ENCODE measurements at places on chromosomes 6 and 20. TPM values are rescaled to one million over a fixed set of nuclear protein-coding genes. Genes with fewer than 3 reads are reported as not detected.

DNA sequence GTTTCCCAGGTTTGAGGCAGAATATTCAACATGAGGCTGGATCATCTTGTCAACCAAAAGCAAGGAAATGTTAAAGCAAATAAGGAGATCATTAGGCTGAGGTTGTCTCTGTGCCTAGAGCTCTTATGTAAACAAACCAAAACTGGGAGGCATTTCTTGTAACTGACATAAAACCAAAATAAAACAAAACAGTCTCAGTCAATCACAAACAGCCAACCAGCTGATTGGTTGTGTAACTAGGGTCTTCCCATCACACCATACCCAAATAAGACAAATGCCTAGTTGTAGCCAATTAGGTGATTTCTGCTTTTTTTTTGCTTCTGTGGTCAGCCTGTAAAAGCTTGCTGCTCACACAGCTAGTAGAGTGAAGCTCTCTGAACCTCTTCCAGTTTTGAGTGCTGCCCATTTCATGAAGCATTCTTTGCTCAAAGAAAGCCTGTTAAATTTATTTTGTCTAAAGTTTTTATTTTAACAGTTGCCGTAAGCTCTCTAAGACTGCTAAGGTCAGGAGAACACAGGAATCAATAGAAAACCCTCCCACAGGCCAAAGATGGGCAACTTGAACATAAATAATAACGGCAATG is 8.9 kb upstream of the FITM2 start:
- H3K4me1 ChIP-seq: no peaks in the 10 kb centered on the region
- H3K27me3 ChIP-seq: peaks cover 2% of the 10 kb centered on the region
- DNase-seq: no peak
- no peak overlapping the region for H3K4me3 ChIP-seq
- no peaks in the 10 kb centered on the region for H3K36me3 ChIP-seq

- peak overlapping the region; percentile 24 for H3K4me3 ChIP-seq
- peaks cover 6% of the 10 kb centered on the region for H3K27me3 ChIP-seq
- peaks cover 44% of the 10 kb centered on the region for H3K36me3 ChIP-seq
- H3K4me1 ChIP-seq: peaks cover 45% of the 10 kb centered on the region
- H3K27ac ChIP-seq: peak overlapping the region; percentile 89
- no peak for DNase-seq
Observed at GRCh38 chr6:138428944-138429598, 25.0 kb downstream of the HEBP2 start.

DNA sequence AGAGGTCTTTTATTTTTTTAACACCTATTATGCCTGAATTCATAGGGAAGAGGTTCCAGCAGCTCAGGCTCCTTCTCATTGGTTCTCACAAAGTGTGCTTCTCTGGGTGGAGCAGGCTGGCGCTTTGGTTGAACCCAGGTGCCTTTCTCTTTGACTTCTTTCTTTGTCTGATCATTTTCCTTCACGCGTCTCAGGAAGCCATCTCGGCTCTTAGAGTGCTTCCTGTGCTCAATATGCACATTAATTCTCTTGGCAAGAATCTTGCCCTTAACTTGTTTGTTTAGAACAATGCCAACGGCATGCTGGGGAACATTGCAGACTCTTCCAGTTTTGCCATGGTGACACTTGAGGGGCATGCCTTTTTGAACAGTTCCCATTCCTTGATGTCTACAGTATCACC is 44.2 kb upstream of the RNF24 start:
- H3K36me3 ChIP-seq: no peaks in the 10 kb centered on the region
- no peak for DNase-seq
- H3K27me3 ChIP-seq: peaks cover 4% of the 10 kb centered on the region
- H3K4me3 ChIP-seq: no peak overlapping the region
- no peak overlapping the region for H3K27ac ChIP-seq
- peaks cover 27% of the 10 kb centered on the region for H3K4me1 ChIP-seq

Gene IL20RA
- total RNA-seq: 0.10 TPM

Gene C6orf58
- 0.82 TPM for total RNA-seq

GRCh38 chr6:3766214-3766613 is 14.7 kb upstream of the PXDC1 start:
- H3K4me3 ChIP-seq: no peak overlapping the region
- H3K36me3 ChIP-seq: no peaks in the 10 kb centered on the region
- no peak for DNase-seq
- H3K27me3 ChIP-seq: no peaks in the 10 kb centered on the region
- no peak overlapping the region for H3K27ac ChIP-seq
- H3K4me1 ChIP-seq: peaks cover 17% of the 10 kb centered on the region

DNA sequence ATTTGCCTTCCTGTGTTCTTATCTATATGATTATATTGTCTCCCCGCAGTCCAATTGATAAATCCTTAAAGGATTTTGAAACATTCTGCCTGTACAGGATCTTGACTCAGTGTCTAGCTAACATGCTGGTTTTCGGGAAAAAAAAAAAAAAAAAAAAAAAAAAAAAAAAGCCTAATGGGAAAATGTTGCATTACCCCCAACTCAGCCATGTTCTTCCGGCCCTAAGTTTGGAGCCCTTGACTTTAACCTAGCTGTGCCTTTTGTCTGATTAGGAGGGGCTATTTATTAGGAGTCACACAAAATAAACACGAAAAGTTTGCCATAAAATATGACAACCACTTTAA is 244.4 kb upstream of the TCF21 start:
- H3K27ac ChIP-seq: no peak overlapping the region
- no peaks in the 10 kb centered on the region for H3K4me1 ChIP-seq
- no peaks in the 10 kb centered on the region for H3K27me3 ChIP-seq
- no peak for DNase-seq
- no peaks in the 10 kb centered on the region for H3K36me3 ChIP-seq

DNA sequence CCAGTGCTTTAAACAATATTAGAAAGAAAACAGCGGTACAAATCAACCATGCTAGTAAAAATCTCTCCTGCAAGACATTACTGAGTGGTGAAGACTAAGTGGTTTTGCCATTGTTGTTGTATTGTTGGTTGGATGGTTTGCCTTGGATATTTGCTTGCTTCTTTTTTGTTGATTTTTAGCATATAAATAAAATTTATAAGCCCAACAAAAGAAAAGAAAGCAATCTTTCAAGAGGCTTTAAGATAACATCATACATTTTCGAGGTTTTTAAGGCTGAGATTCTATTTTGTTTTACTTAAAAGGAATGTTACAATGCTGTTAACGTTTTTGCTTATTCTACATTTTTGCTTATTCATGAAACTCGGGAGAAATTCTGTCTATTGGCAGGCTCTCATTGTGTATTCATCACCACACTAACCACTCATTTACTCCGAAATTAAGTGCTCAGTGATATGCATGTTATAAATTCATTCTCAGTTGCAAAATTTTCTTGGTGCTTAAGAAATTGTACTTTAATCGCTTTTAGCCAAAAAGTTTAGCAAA is 139.1 kb downstream of the LAMA2 start:
- no peaks in the 10 kb centered on the region for H3K36me3 ChIP-seq
- H3K27me3 ChIP-seq: peaks cover 2% of the 10 kb centered on the region
- H3K27ac ChIP-seq: no peak overlapping the region
- no peaks in the 10 kb centered on the region for H3K4me1 ChIP-seq

Gene BPI
- not detected for total RNA-seq

GRCh38 chr6:52503851-52504781 is 72.7 kb downstream of the TRAM2 start:
- H3K36me3 ChIP-seq: peaks cover 32% of the 10 kb centered on the region
- H3K27ac ChIP-seq: no peak overlapping the region
- no peak for DNase-seq
- H3K4me1 ChIP-seq: peaks cover 18% of the 10 kb centered on the region

DNA sequence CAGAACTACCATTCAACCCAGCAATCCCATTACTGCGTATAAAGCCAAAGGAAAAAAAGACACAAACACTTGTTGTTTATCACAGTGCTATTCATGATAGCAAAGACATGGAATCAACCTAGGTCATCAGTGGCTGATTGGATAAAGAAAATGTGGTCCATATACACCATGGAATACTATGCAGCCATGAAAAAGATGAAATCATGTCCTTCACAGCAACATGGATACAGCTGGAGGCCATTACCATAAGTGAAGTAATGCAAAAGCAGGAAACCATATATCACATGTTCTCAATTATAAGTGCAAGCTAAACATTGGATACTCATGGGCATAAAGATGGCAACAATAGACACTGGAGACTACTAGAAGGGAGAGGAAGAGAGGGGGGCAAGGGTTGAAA is 299.6 kb downstream of the ADGRG6 start:
- H3K36me3 ChIP-seq: no peaks in the 10 kb centered on the region
- H3K4me3 ChIP-seq: no peak overlapping the region
- peaks cover 5% of the 10 kb centered on the region for H3K4me1 ChIP-seq
- H3K27ac ChIP-seq: no peak overlapping the region
- no peaks in the 10 kb centered on the region for H3K27me3 ChIP-seq

Gene GNAS-AS1
- total RNA-seq: 4.9 TPM

- no peak overlapping the region for H3K27ac ChIP-seq
- no peak overlapping the region for H3K4me3 ChIP-seq
- peaks cover 6% of the 10 kb centered on the region for H3K4me1 ChIP-seq
Observed at GRCh38 chr6:155528982-155529453, 73.4 kb upstream of the NOX3 start.

- H3K27me3 ChIP-seq: no peaks in the 10 kb centered on the region
- DNase-seq: no peak
- peaks cover 6% of the 10 kb centered on the region for H3K4me1 ChIP-seq
- no peak overlapping the region for H3K4me3 ChIP-seq
- no peak overlapping the region for H3K27ac ChIP-seq
Observed at GRCh38 chr20:23869520-23869919, 10.0 kb downstream of the CST5 start.

DNA sequence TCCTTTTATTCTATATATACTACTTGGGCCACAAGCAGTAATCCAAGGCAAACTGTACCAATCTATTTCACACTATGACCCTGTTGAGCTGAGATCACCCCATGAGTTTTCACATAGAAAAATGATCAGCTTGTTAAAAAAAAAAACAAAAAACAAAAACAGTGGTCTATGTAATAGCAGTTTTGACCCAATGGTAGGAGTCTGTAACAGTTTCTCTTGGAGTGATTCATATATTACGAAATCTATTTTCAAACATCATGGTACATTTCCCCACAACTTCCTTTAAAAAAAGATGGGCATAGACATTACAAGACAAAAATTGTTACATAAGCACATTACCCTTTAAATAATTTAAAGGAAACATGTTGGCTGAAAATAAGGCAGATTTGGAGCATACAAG is 78.1 kb downstream of the PRSS35 start:
- no peak for DNase-seq
- no peaks in the 10 kb centered on the region for H3K36me3 ChIP-seq
- H3K4me1 ChIP-seq: no peaks in the 10 kb centered on the region

- H3K36me3 ChIP-seq: no peaks in the 10 kb centered on the region
- DNase-seq: no peak
- H3K27me3 ChIP-seq: peaks cover 2% of the 10 kb centered on the region
- H3K27ac ChIP-seq: no peak overlapping the region
- no peak overlapping the region for H3K4me3 ChIP-seq
Observed at GRCh38 chr6:37589941-37590340, 90.2 kb upstream of the CCDC167 start.

DNA sequence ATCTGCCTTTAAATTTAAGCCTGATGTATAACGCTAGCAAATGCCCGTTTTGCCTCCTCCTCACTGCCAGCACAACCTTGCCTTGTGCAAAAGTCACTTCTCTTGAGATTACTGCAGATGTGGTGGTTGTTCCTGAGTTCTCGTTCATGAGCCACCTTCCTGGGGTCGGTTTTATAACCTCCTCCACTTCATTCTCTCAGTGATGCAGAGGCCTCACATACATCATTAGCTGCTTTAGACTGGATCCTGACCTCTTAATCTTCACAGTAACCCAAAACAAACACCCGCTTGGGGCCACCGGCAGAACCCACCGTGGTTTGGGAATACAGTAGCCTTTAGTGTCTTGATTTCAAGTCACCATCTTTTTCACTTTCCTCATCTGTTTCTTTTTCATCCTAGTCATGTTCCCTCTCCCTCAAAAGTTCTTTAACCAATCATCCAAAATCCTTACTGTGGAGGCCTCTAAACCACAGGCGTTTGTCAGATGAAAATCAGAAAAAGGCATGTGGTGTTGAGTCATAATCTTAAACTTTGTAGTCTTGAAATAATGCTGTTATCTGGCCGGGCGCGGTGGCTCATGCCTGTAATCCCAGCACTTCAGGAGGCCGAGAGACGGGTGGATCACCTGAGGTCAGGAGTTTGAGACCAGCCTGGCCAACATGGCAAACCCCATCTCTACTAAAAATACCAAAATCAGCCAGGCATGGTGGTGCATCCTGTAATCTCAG is 430.3 kb upstream of the SOX4 start:
- DNase-seq: no peak
- peaks cover 18% of the 10 kb centered on the region for H3K4me1 ChIP-seq
- no peak overlapping the region for H3K27ac ChIP-seq
- H3K27me3 ChIP-seq: peaks cover 4% of the 10 kb centered on the region
- no peak overlapping the region for H3K4me3 ChIP-seq

Gene CHD6
- total RNA-seq: 71.8 TPM

Gene ESR1
- total RNA-seq: 0.05 TPM

- H3K4me3 ChIP-seq: no peak overlapping the region
- no peak for DNase-seq
- no peaks in the 10 kb centered on the region for H3K4me1 ChIP-seq
Observed at GRCh38 chr20:16001286-16001685, 572.0 kb downstream of the KIF16B start.

DNA sequence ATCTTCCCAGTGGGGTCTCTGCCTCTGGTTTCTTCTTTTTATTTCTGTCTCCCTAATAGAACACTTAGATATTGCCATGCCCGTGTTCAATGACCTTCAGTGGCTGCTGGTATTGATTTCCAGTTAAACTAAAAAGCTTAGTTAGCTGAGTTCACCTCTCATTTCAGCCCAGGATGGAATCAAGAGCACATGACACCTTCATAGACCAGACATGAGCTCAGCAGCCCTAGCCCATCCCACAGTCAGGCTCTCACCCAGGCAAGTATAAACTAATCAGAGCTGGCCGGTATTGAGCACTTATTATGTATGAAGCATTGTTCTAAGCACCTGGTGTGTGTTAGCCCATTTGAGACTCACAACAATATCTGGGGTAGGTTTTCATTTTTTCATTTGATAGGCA is 33.7 kb upstream of the PLEKHG1 start:
- H3K27me3 ChIP-seq: peaks cover 3% of the 10 kb centered on the region
- H3K4me1 ChIP-seq: peaks cover 10% of the 10 kb centered on the region
- no peak for DNase-seq
- H3K36me3 ChIP-seq: peaks cover 4% of the 10 kb centered on the region
- H3K27ac ChIP-seq: no peak overlapping the region

Gene TMEM14A
- 15.2 TPM for total RNA-seq

DNA sequence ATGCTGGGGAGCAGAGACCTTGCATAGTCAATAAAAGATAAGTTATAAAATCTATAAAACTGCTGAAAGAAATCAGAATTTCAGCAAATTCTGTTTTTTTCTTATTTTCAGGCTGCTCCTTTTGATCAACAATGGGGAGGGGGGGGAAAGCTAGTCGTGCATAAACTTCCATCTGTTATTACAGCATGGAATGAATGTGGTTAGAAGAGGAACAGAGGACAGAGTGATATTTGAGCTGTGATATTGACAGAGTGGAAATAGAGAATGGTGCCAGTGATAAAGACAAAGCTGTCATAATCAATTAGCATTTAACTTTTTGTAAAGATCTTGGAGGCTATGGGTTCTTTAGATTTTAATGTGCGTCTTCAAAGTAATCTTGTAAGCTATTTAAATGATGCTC is 43.4 kb upstream of the QKI start:
- DNase-seq: no peak
- H3K27me3 ChIP-seq: peaks cover 2% of the 10 kb centered on the region
- H3K36me3 ChIP-seq: peaks cover 5% of the 10 kb centered on the region
- peak overlapping the region; percentile 45 for H3K27ac ChIP-seq

All from endothelial cell (in vitro differentiated cells).